ENCODE measurements at places on chromosomes 13 and 19.

- DNase-seq = no peak
Observed at GRCh38 chr13:74024314-74024713, 109.9 kb downstream of the KLF12 start.

DNA sequence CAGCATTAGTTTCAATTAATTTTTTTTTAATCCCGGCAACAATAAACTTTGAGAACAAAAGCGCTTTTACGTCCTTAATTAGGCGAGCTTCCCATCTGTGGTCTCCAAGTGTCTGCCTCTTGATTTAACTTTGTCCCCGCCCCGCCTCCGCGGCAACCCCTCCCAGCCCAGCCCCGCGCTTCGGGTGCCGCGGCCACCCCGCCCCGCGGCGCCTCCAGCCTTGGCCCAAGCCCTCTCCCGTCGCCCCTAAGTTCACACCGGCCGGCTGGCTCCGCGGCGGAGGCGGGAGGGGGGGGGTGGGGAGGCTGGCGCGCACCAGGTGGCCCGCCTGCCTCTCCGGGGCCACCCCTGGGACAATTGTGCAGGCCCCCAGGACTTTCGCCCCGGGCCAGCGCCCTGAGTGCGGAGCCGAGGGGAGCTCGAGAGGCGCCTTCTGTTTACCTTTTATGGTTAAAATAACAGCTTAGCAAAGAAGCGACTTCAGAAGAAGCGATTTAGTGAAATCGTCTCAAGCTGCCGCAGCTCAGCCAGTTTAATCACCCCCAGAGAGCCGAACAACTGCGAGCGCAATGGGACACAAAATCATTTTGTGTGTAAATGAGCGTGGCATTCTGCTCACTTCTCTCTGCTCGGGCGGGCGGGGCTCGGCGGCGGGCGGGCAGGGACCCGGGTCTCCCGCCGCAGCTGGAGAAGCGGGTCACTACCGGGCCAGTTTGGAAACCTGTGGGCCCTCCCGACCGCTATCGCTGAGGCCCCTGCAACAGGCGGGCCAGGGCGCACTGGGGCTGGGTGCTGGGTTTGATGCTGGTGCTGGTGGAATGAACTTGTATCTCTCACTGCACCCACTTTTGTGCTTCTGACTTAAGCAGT, 1.4 kb downstream of the KCTD15 start:
- DNase-seq = no peak

- DNase-seq = no peak
Observed at GRCh38 chr13:76512721-76513145, 373.5 kb downstream of the KCTD12 start.

GRCh38 chr19:5434351-5434917, 20.8 kb upstream of the ZNRF4 start:
- DNase-seq = no peak

DNA sequence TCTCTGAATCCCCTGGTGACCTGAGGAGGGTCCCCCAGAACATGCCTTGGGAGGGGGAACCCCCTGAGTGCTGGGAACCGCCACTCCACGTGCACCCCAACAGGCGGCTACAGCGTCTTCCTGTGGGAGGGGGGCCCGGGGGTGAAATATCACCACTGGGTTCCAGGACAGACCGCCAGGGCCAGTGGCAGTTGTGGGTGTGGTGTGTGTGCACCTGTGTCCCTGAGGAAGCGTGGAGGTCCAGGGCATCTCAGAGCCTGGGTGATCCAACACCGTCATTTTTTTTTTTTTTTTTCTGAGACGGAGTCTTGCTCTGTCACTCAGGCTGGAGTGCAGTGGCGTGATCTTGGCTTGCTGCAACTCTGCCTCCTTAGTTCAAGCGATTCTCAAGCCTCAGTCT, 4.2 kb downstream of the ADGRE5 start:
- no peak for DNase-seq

DNA sequence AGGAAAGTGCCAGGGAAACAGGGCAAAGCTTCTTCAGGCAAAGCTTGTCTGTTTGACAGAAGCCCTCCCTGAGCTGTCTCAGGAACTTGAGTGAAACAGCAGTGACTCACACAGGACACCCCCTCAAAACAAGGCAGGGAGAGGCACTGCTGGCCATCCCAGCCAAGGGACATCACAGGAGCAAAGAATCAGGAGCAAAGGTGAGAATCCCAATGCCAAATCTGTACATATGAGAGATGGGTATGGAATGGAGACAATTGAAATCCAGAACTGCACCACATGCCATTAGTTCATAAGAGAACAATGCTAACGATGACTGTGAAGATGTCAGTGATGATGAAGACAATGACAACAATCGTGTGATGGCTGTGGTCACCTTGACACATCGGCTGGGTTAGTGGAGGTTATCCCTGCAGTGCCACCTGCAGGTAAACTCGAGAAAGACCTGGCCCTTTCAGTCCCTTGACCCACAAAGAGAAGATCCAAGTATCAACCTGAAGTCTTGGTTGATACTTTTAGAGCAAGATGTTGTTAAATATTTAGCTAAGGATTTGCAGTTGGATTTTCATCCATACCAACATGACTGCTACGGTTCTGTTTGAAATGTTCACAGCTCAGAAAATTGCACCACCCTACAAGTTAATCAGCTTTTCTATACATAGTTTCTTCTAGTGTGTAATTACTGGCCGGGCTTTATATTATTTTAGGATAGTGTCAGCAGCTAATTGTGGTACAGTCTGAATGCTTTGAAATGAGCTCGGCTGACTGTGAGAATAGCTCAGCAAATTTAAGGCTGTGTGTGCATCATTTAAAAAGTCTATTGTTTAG, 42.0 kb upstream of the IPO5 start:
- DNase-seq = no peak

DNA sequence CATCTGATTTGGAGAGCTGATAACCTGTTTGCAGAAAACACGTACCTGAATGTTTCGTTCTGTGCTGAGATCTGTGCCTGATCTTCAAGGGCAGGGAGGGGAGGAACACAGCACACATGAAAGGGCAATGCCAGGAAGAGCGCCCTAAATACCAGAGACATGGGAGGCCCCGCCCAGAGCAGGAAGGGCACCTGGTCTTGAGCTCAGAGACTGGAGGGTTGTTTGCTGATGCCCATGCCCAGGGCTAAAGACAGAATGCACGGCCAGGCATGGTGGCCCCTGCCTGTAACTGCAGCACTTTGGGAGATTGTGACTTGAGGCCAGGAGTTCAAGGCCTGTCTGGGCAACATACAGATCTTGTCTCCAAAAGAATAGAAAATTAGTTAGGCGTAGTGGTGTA, 183.2 kb downstream of the TUBA3C start:
- DNase-seq = no peak

DNA sequence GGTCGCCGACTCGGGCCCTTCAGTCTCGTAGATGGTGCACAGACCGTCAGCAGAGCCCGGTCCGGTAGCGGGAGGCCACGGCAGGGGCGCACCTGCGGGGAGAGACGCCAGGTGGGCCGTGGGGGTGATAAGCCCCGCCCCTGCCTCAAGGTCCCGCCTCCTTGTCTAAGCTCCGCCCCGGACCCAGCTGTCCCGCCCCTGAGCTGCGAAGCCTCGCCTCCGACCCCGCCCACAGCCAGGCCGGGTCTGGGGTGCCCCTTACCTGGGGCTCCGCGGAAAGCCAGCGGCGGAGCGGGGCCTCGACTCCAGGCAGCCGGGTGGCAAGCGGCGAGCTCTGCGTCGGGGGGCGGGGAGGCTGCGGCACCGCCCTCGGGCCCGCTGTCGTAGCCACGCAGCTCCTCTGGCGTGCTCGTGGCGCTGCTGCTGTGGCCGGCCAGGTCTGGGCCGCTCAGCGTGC, 4.7 kb downstream of the PRR36 start:
- DNase-seq = peak; percentile 51

DNA sequence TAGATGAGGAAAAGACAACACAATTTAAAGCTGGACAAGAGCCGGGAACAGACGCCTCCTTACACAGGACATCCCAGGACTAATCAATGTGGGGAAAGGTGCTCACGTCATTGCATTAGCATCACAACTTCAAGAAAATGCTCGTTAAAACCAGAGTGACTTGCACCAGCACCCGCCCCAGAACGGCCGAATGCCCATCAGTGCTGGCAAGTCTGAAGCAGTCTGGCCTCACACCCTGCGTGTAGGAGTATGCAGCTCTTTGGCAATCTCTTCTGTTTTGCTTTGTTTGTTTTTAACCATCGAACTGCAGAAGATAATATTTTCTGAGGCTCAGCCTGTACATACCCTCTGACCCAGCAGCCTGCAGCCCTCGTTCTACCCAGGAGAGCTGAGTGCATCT, 44.8 kb upstream of the LDLR start:
- no peak for DNase-seq

GRCh38 chr13:80237646-80238045, 103.3 kb downstream of the SPRY2 start:
- no peak for DNase-seq

DNA sequence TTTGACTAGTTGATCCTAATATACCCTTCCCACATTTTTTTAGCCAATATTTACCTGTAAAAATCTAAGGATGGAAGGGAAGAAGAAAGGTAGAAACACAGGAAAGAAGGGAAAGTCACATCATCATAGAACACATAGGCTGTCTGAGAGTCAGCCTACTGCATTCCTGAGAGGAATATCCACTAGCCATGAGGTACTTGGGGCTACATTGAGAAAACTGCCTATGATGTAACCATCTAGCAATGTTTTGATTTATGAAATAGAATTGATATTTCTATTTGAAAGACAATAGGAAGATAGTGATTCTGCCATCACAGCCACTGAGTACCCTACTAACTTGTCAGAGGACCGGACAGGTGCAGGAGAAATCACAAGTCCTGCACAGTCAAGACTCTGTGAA, 873.8 kb downstream of the GPC5 start:
- DNase-seq = no peak

DNA sequence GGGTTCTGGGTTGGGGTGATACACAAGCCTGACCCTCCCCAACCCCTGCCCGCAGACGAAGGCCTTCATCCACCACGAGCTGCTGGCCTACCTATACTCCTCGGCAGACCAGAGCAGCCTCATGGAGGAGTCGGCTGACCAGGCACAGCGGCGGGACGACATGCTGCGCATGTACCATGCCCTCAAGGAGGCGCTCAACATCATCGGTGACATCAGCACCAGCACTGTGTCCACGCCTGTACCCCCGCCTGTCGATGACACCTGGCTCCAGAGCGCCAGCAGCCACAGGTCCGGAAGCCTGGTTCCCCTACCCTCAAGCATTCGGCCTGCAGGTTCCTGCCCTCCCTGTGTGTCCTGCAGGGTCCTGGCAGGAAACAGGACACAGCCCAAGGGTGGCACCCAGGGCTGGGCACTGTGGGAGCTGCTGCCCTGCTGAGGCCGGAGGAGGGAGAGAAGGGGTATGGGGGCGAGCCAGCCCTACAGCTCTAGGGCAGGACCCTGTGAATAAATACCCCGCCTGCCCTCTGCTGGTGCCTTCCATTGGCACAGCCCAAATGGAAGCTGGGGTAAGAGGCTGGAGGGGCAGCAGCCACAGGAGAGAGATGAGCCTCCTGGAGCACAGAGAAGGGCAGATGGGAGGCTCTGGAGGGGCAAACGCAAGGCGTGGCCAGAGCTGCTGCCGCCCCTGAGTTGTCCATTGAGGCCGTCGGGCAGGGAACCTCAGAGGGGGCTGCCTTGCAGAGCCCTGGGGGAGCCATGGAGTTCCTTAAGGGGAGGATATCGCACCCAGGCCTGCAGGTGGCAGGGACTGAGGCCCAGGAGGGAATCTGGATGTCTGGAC, 6.8 kb downstream of the TMED1 start:
- no peak for DNase-seq

Data from stimulated activated CD8-positive, alpha-beta memory T cell treated with anti-CD3 and anti-CD28 coated beads, Interleukin-15, amount 100 ng/mL, for 48 hours (primary cell).